ENCODE measurements at places on chromosomes 6 and 20.

GRCh38 chr20:13101706-13102105 lies 92.9 kb downstream of the SPTLC3 start:
- DNase-seq = no peak

GRCh38 chr6:2158596-2159271 lies 86.7 kb downstream of the GMDS start:
- DNase-seq = peak; percentile 79

DNA sequence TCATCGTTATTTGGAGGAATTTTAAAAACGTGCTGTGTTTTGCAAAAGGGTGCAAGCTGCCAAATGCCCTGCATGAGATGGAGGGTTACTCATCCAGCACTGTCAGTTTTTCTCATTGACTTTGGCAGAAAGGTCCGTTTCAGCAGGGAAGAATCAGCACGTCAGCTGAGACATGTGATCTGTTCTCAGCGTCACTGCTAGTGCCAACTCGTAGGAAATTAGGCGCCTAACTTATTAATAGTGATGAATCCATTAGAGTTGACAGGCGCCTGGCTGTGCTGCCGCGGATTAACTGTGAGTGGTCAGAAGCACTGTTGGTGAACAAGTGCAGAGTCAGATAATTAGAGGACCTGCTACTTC lies 175.5 kb upstream of the FOXQ1 start:
- no peak for DNase-seq

- no peak for DNase-seq
Observed at GRCh38 chr20:40922865-40923264, 105.8 kb upstream of the TOP1 start.

- DNase-seq = no peak
Observed at GRCh38 chr6:44315516-44315915, 2.4 kb upstream of the AARS2 start.

- no peak for DNase-seq
Observed at GRCh38 chr6:82779041-82779440, 286.6 kb downstream of the UBE3D start.

DNA sequence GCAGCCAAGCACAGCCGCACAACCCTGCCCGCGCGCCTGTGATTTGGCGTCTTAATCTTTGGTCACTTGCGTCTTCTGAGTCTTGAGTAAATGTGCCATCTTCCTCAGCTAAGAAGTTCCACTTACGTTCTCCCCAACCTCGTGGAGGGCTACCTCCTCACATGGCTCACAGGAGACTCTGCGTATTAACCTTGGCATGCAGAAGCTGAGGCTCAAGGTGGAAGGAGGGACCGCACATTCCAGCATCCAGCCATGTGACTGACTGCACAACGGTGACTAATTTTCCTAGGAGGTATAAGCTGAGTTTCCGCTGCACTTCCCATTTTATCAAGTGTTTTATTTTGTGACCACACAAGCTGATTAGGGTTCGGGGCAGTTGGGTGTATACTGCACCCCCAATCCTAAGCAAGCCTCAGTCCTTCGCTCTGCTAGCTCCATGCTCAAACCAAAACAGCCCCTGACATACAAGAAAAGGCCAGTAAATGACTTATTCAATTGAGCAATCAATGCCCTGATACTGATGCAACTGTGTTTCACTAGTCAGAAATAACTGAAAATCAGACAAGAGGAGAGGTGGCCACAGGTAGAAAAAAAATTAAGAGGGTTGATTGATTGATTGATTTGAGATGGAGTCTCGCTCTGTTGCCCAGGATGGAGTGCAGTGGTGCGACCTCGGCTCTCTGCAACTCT lies 7.0 kb downstream of the BEND3 start:
- DNase-seq = no peak

DNA sequence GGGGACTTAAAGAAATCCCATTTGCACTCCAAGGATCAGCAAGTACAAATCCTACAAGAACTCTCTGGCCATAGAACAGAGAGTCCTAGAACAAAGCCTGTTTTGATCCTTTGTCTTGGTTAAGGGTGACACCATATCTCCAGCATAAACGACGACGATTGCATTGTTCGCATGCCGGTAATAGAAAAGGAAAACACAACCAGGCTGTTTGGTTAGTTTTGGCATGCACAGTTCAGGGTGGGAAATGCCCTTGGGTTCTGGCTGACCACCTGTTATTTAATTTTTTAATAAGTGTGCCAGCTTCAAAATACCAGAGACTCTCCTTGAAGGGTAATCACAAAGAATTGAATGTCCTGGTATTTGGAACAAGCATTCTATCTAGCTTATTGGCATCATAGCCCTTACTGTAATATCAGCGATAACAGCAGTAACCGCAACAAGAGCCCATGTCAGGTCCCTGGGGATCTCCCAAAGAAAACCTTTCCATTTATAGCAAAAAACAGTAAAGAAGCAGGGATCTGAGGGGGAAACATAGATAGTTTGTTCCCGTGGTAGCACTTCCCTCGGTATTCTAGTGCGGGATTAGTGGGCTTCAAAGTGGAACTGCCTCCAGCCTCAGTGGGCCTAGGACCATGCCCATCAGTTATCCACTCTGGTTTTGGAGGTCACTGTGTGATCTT lies 77.1 kb downstream of the TMEM170B start:
- no peak for DNase-seq

- DNase-seq = no peak
Observed at GRCh38 chr6:106273087-106273486, 52.5 kb downstream of the ATG5 start.

DNA sequence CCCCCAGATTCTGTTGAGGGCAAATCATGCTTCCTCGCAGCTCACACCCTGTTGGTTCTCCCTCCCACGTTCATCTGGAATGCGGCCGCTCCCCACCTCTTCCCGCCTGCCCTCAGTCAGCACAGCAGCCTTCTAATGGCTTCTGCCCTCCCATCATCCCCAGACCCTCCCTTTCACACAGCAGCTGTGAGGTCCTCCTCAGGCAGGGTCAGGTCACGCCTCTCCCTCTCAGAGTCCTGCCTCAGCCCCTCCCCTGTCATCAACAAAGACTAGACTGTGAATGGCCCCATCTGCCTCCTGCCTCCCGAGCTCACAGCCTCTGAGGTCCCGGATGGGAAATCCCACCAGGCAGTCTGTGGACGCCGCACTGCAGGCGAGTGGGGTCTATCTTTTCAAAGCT lies 7.9 kb upstream of the BHLHE23 start:
- DNase-seq = no peak

DNA sequence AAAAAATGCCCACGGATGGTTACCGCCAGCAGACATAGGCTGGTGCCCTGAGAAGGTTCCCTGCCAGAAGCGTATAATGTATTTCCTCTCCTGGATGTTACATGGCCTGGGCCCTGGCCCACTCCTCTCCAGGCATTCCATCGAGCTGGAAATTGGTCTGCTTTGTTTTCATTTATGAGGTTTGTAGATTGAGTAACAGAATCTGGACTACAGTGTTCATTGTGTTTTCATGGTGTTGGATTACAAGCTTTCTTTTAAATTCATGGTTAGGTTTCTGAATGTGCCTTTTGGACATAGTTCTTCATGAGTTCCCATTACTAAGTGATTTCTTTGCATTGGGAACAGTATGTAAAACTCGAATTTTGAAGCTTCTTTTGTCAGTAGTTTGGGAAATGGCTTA lies 6.4 kb downstream of the TIAM2 start:
- no peak for DNase-seq

- DNase-seq = no peak
Observed at GRCh38 chr20:49276161-49276960, 1.5 kb downstream of the ZNFX1 start.

DNA sequence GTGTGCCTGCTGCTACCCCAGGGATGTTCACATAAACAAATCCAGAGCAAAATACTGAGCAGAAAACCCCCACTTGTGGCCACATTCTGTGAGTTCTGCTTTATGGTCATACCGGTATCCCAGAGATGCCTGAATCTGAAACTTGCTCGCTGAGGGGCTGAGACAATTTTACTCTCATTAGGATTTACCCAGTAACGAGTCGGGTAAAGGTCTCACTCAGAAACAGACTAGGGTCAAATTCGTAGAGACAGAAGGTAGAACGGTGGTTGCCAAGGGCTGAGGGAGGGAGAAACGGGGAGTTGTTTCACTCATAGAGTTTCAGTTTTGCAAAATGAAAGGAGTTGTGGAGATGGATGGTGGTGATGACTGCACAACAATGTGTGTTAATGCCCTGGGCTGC lies 45.4 kb upstream of the NKX2-2 start:
- no peak for DNase-seq

GRCh38 chr6:67717281-67717680 lies 917.8 kb upstream of the ADGRB3 start:
- DNase-seq = no peak

GRCh38 chr6:7445101-7445500 lies 55.5 kb downstream of the RIOK1 start:
- no peak for DNase-seq

DNA sequence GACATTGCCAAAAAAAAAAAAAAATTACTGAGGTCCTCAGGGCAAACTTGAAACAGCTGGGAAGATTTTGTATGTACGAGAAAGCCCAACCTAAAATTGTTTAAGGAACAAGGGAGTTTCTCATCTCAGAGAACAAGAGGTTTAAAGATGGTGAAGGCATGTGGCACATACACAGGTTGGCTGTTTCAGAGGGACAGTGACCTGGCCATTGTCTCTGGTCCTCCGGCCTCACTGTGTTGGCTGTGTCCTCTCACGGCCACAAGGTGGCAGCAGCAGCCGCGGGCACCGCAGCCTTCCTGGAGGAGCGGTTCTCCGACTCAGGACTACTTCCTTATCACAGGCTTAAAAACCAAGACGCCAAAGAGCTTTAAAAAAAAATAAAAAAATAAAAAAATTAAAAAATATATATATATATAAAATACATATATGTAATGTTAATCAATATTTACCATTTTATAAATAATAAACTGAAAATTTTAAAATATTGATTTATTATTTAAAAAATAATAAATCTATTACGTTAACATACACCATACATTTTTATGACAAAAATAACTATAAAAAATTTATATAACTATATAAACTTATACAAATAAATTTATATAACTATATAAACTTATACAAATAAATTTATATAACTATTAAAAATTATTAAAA lies 52.8 kb downstream of the GTF2H5 start:
- peak; percentile 90 for DNase-seq

DNA sequence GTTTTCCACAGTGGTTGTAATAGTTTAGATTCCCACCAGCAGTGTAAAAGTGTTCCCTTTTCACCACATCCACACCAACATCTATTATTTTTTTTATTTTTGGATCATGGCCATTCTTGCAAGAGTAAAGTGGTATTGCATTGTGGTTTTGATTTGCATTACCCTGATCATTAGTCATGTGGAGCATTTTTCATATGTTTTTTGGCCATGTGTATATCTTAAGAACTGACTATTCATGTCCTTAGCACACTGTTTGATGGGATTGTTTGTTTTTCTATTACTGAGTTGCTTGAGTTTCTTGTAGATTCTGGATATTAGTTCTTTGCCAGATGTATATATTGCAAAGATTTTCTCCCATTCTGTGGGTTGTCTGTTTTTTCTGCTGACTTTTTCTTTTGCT lies 820.1 kb downstream of the TENT5A start:
- DNase-seq = no peak

DNA sequence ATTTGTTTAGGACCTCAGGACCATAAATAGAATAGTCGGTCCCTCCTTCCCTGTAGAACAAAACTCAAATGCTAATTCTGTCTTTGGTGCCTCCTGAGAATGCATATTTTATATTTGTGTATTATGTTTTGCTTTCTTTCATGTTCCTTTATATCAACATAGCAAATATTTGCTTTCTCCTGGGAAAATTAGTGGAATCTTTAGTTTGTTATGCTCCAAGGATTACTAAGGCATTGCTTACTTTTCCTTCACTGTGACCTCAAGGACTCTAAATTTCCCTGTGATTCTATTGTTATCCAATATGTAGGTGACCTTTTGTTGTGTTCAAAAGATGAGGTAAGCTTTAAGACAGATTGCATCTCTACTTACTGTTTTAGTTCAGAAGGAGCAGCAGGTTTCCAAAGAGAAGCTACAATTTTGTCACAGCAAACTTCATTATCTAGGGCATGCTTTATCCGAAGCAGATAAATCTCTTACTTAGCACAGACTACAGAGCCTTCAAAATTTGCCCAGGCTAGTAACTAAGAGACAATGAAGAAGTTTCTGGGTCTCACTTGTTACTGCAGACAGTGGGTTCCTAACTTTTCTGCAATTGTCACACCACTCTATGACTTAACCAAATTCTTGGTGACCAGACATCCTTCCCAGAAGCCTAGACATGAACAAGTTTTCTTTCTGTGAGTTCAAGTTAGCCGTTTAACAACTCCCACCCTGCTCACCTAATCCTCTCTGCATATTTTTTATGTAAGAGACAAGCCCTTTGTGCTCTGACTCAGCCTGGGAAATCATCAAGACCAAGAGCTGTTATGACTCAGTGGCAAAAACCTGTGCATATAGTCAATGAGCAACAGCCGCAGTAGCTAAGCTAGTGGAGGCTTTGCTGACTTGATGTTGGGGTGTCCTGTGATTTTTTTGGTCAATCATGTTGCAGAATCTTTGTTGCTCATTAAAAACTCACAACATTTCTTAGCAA lies 378.8 kb downstream of the QKI start:
- no peak for DNase-seq

GRCh38 chr6:1991332-1991878 lies 254.0 kb downstream of the GMDS start:
- DNase-seq = no peak

GRCh38 chr6:138205437-138206094 lies 12.7 kb downstream of the PBOV1 start:
- no peak for DNase-seq

- no peak for DNase-seq
Observed at GRCh38 chr6:153090241-153090930, 40.7 kb downstream of the RGS17 start.

DNA sequence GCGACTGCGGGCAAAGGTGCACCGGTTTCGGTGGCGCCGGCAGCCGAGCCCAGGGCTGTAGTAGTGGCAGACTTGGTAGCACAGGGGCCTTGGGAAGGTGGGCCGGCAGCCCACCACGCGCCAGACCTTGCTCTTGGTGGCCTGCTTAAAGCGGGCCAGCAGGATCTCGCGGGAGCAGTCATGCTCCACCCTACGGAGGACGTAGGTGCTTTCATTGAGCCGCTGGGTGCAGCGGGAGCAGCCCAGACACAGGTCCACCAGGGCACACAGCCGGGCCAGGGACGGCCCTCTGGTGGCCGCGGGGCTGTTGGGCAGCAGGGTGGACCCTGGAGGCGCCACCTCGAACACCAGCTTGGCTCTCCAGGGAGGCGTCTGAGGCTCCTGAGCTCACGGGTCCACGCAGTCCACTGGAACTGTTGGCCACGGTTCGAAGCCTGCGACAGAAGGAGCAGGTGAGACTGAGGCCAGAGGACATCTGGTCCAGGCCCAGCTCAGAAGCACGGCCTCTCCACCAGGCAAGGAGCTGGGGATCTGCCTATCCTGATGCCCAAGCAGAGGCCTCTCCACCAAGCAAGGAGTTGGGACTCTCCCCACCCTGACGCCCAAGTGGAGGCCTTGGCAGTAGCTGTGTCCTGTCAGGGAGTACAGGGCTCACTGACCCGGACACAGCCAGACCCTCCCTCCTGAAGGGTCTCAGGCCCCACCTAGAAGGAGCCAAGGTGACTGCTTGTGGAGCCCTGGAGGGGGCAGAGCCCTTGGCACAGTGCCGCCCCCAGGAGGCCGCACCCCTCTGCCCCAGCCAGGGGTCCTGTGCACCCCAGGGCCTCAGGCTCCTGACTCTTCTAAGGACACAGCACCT lies 1.0 kb downstream of the HELZ2 start:
- no peak for DNase-seq

- no peak for DNase-seq
Observed at GRCh38 chr6:13420269-13420668, 67.1 kb downstream of the GFOD1 start.

GRCh38 chr20:956330-956951 lies 40.3 kb upstream of the ANGPT4 start:
- DNase-seq = peak; percentile 21

Data from K562 (cell line).